ENCODE measurements at places on chromosomes 13 and 19. TPM values are rescaled to one million over a fixed set of nuclear protein-coding genes. Genes with fewer than 3 reads are reported as not detected.

DNA sequence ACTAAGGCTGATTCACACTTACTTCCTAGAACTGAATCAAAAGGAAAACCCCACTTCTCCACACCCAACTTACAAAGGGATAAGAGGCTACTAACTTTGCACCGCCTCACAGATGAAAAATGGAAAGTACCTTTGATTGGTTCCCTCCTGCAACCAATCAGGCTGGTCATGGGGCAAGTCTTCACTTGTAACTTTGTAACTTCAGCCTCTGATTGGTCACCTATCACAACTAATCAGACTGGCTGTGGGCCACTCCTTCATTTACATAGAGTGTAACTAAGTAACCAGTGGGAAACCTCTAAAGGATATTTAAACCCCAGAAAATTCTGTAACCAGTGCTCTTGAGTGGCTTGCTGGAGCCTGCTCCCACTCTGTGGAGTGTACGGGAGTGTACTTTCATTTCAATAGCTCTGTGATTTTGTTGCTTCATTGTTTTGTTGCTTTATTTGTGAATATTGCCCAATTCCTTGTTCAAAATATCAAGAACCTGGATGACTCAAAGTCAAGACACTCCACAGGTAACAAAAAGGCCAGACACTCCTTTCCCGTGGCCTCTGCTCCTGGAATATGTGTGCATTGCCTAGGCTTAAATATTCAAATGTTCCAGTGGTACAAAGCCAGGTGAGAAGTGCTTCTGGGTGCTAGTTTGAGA, 50.5 kb downstream of the RFC3 start:
- no peak for DNase-seq
- no peak overlapping the region for H3K4me3 ChIP-seq
- no peaks in the 10 kb centered on the region for H3K36me3 ChIP-seq
- no peaks in the 10 kb centered on the region for H3K4me1 ChIP-seq
- H3K27me3 ChIP-seq: no peaks in the 10 kb centered on the region

DNA sequence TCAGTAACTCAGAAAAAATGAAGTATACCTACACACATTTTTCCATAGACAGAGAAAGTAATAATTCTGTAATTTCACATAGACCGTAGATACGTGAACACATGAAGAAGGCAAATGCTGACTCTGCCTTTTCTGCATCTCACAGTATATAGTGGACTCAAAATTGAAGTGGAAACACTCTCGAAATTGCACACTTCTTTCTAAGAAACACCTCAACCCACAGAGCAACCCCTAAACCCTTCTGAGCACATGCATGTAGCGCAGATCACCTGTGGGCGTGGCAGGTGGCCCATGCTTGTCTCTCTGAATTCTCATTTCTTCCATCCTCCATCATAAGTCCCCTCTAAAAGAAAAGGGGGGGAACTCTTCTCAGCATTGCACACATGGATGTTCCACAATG, 34.7 kb downstream of the COL4A1 start:
- H3K36me3 ChIP-seq: no peaks in the 10 kb centered on the region
- no peaks in the 10 kb centered on the region for H3K4me1 ChIP-seq
- no peak for DNase-seq
- no peaks in the 10 kb centered on the region for H3K27me3 ChIP-seq
- no peak overlapping the region for H3K4me3 ChIP-seq
- no peak overlapping the region for H3K27ac ChIP-seq

DNA sequence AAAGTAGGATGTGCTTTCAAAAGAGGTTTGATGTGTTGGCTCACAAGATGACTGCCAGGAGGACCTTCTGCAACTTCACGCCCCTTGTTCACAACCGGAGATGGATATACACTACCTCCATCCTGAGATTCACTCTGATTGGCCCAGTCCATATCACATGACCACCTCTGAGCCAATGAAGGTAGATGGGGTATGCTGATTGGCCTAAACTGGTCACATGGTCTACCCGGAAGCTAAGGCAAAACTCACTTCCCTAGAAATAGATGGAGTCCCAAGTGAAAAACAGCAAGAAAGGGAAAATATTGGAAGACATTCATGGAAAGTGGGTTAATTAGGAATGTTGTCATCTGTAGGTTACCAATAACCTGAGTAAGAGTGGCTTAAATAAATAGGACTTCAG, 119.7 kb upstream of the MRI1 start:
- H3K4me3 ChIP-seq: no peak overlapping the region
- DNase-seq: no peak
- no peak overlapping the region for H3K27ac ChIP-seq

DNA sequence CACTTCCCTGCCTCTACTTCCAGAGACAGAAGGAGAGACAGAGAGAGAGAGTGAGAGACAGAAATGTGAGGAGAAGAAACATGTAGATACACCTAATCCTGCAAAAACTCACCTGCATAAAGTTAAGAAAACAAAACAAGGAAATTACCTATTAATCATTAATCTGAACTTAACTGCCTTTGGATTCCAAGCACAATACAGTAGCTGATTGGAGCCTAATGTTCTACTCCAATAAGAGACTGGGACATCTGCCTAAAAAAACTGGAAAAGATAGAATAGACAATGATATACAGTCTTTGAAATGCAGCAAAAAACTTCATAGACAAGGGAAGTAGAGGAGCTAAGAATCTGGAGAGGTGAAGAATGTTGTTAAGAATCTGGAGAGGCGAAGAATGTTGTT, 910.2 kb upstream of the SLC10A2 start:
- no peak overlapping the region for H3K27ac ChIP-seq
- no peak overlapping the region for H3K4me3 ChIP-seq
- H3K27me3 ChIP-seq: no peaks in the 10 kb centered on the region
- no peaks in the 10 kb centered on the region for H3K4me1 ChIP-seq
- DNase-seq: no peak

The MBD3L3 gene
- not detected for total RNA-seq

The NCR1 gene
- total RNA-seq: not detected

The MISP3 gene
- 0.39 TPM for total RNA-seq

All from CD4-positive, alpha-beta T cell (primary cell).